ENCODE measurements at places on chromosomes 2 and 18. TPM values are rescaled to one million over a fixed set of nuclear protein-coding genes. Genes with fewer than 3 reads are reported as not detected.
A peak's percentile ranks its signal among the peaks of the same experiment; 100 is the strongest.

GRCh38 chr2:118122594-118123281 is 34.5 kb downstream of the INSIG2 start:
- H3K27me3 ChIP-seq, result no peaks in the 10 kb centered on the region
- H3K27ac ChIP-seq, result peak overlapping the region; percentile 29
- H3K4me3 ChIP-seq, result no peak overlapping the region
- no peaks in the 10 kb centered on the region for H3K36me3 ChIP-seq

GRCh38 chr2:201411421-201411820 is 39.8 kb downstream of the TRAK2 start:
- no peak overlapping the region for H3K4me3 ChIP-seq
- no peak for DNase-seq
- H3K27ac ChIP-seq, result no peak overlapping the region
- H3K4me1 ChIP-seq, result peaks cover 46% of the 10 kb centered on the region
- H3K36me3 ChIP-seq, result no peaks in the 10 kb centered on the region

FSIP2 gene
- polyA plus RNA-seq, result 0.11 TPM

GRCh38 chr2:46091004-46091403 is 206.2 kb upstream of the EPAS1 start:
- no peaks in the 10 kb centered on the region for H3K27me3 ChIP-seq
- DNase-seq, result no peak
- H3K4me1 ChIP-seq, result peaks cover 27% of the 10 kb centered on the region
- no peak overlapping the region for H3K4me3 ChIP-seq
- H3K27ac ChIP-seq, result no peak overlapping the region
